Head of caudate nucleus (tissue), 42 donors: ENCODE measurements at places on chromosomes 16 and 17.

GRCh38 chr17:80874866-80875445, 116.7 kb upstream of the CHMP6 start:
- no peak for DNase-seq

GRCh38 chr17:8150194-8151119, 1.7 kb downstream of the PER1 start:
- no peak for DNase-seq

- no peak for DNase-seq
These were observed 326.2 kb upstream of the HSBP1 start for GRCh38 chr16:83481589-83481988.

GRCh38 chr16:22977294-22977697, 163.3 kb downstream of the HS3ST2 start:
- no peak for DNase-seq

DNA sequence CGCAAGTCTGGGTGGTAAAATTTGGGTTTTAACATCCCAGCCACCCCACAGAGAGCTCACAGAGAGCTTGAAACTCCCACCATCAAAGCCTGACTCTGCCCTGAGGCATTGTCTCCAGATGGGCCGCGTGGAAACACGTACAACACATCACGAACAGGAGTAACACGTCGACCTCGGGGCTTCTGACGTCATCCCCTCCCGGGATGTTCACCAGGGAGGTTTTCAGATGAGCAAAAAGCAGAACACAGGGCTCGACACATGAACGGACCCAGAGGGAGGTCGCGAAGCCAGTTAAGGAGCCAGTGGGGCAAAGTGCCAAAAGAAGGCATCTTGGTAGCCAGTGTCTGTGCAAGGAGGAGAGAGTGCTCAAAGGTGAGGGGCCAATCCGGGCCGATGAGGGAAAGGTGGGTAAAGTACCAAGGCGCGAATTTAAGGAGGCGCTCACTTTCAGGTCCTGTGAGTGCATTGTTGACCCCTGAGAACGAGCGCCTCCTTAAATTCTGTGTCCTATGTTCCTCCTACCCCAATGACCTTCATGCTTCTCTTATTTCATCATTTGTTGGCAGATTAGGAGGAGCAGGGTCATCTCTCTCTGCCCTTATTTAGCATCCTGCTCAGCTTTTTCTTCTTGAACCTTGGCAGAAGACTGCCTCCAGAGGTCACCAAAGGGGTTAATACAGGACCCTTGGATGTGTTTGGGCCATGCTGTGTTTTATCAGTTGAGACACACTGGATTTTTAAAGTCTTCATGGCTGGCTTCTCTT, 5.6 kb downstream of the RCVRN start:
- DNase-seq: no peak

DNA sequence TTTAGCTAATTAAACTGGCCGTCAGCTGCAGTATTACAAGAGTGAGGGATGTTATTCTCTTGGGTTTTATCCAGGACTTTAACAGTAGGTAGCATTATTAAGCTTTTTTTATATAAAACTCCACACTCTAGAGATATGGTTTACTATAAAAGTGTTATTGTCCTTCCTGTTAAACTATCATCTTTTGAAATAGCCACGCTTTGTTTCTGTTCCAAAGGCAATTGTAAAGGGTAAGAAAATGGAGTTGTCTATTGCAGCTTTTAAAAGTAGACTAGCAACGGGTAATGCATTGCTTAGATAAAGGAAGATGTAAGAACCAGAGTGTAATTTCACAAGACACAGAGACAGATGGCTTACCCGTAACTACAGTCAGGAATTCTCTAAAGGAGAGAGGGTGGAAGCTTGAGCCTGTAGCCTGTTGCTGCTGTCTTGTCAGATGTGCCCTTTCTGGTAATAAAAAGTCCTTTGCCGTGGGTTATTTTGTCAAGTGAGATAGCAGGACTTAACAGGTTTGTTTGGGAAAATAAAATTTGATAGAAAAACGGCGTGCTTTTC, 56.4 kb downstream of the WWOX start:
- no peak for DNase-seq

- no peak for DNase-seq
These were observed 928.0 kb upstream of the SOX9 start for GRCh38 chr17:71192848-71193247.
